AG04449 (cell line): ENCODE measurements at places on chromosomes 7 and 10.
A peak's percentile ranks its signal among the peaks of the same experiment; 100 is the strongest.

DNA sequence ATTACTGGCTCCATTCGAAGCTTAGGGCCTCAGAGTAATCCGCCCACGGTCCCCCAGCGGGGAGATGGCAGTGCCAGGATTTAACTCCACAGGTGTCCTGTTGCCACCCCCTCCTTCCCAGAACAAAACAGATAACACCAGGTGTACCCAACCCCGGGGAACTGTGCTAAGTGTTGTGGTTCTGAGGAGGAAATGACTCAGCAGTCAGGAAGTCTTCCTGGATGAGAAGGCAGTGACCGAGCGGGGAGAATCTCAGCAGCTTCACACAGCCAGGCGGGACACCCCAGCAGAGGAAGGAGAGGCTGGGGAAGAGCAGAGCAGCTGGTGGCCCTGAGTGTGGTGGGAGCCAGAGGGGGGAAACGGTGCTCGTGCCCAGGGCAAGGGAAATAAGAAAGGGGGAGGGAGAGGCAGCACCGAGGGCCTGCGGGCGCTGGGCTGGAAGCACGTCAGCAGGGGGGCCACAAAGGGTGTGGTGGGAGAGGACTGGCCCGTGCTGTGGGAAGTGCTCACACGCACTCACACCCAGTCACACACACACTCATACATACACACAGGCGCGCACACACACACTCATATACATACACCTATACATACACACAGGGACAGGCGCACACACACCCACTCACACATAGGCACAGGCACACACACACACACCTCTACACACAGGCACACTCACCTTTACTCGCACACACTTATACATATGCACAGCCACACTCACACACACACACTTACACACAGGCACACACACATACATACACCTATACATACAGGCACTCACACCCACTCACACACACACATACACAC, 59.8 kb upstream of the CHST15 start:
- DNase-seq = peak; percentile 36

GRCh38 chr7:28083164-28083997, 97.2 kb downstream of the JAZF1 start:
- peak; percentile 66 for DNase-seq

- no peak for DNase-seq
Measured at GRCh38 chr10:100878291-100878910, 34.4 kb upstream of the SLF2 start.

GRCh38 chr7:114263219-114263618, 151.4 kb upstream of the FOXP2 start:
- DNase-seq = no peak

DNA sequence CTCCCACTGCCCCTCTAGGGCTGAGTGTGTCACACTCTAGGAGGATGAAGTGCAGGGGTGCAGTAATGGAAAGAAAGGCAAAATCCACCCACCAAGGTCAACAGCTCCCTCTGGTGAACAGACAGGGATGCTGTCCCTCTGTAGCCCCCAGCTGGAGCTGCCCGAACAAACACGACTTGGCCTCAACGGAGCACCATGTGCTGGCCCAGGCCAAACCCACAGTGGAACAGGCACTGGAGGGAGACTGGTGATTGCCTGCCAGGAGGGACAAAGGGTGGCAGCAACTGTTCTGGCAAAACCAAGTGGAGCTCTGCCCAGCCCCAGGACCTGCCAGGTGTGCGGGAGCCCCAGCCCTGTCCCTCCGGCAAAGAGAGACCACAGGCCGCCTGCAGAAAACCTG, 20.7 kb downstream of the PDIA4 start:
- DNase-seq = no peak

- no peak for DNase-seq
Measured at GRCh38 chr7:155269766-155270585, 27.7 kb upstream of the INSIG1 start.

DNA sequence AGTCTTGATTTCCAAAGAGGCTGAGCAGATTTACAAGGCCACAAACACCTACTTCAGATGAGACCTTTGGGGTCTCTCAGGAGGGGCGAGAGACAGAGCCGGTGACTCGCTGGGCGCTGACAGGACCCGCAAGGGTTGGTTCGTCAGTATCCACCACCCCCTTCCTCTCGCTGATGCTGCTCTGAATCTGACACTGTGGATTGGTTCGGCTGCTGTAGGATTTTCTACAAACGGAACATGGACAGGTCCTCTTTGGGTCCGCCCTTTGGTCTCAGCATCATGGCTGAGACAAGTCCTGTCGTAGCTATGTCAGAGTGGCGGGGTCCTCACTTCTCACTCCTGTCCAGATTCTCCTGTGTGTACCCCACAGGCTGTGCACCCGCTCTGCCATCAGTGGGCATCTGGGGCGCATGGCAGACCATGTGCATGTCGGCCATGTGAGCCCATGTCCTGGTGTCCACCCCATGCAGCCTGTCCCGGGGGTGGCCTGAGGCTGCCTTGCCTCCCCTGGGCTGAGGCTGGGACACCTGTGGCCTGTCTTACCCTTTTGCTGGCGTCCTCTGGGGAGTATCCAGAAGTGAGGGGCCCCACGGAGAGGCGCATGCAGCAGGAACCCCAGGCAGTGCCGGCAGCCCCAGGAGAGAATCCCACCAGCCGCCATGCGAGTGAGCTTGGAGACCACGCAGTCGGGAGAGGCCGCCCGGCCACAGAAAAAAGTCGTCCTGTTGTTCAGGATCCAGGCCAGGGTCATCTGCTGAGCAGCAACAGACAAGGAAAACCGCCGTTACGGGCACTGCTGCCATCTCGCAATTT, 21.6 kb upstream of the FAM20C start:
- no peak for DNase-seq

- DNase-seq = no peak
Measured at GRCh38 chr7:103130901-103131624, 17.8 kb downstream of the NAPEPLD start.

GRCh38 chr7:100706672-100707311, 871 bp downstream of the POP7 start:
- DNase-seq = no peak

- no peak for DNase-seq
Measured at GRCh38 chr7:30176463-30177109, 41.8 kb downstream of the MTURN start.

GRCh38 chr7:127950233-127950935, 80.9 kb downstream of the LRRC4 start:
- DNase-seq = no peak
